Stimulated activated CD8-positive, alpha-beta memory T cell treated with anti-CD3 and anti-CD28 coated beads, Interleukin-12 subunit alpha, Interleukin-12 subunit beta, amount 100 ng/mL, for 4 hours (primary cell): ENCODE measurements at places on chromosomes 13 and 19.

DNA sequence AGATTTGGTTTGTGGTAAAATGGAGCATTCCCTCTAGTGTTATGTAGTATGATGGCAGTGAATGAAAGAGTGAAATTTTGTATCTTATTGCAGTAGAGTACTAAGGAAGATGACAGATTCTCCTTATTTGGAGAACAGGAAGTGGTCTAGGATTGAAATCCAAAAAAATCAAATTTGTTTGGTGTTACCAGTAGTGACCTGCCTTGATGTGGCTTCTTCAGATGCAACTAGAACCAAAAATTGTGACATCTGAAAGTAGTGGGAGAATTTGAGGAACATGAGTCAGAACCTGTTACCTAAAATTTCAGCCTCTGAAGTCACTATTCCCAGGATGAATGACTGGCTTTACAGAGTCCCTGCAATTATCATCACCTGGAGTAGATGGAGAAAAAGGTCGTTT, 165.9 kb downstream of the KLF5 start:
- no peak for DNase-seq

GRCh38 chr19:48970923-48971395, 5.8 kb downstream of the FTL start:
- peak; percentile 56 for DNase-seq

DNA sequence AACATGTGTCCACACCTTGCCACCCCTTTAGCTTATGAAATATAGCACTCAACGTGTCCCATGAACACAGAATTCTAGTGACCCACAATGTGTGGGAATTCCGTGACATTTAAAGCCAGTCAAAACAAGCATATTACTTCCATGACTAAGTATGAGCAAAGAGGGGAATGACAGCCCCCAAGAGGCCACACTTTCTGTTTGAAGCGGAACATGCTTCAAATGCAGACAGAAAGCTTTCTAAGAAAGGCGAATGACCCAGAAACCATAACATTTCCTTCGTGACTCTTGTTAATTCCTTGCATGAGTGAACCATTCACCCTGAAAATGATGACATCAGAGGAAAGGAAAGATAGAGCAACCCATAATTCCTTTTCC, 122.0 kb upstream of the FNDC3A start:
- DNase-seq = no peak

DNA sequence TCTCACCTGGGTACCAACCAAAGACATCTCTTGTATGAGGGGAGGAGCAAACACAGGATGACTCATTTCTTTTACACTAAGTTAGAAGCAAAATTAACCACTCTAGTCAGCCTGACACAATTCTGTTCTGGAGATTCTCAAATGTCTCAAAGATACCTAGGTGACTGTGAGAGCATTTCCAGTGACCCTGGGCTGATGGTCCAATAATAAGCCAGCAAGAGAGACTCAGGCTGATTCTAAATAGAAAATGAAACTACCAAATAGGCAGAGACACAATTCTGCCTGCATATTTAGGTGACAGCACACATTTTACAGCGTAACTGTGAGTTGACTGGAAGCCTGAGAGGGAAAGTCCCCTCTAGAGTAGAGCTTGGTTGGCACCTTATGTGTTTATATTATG, 16.3 kb downstream of the ZNF91 start:
- no peak for DNase-seq

DNA sequence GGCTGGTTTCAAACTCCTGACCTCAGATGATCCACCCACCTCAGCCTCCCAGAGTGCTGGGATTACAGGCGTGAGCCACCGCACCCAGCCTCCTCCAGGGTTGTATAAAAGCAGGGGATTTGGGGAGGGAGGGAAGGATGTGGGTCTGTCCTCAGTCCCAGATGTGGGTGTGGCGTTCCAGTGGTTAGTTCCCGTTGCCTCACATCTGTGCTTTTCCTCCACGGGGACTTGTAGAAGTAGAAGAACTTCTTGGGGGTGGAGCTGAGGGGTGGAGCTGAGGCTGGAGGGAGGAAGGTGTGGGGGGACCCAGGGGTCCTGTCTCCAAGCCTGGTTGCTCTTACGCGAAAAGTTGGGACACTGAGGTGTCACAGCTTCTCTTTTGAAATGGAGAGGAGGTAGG, 514 bp upstream of the MCEMP1 start:
- no peak for DNase-seq

DNA sequence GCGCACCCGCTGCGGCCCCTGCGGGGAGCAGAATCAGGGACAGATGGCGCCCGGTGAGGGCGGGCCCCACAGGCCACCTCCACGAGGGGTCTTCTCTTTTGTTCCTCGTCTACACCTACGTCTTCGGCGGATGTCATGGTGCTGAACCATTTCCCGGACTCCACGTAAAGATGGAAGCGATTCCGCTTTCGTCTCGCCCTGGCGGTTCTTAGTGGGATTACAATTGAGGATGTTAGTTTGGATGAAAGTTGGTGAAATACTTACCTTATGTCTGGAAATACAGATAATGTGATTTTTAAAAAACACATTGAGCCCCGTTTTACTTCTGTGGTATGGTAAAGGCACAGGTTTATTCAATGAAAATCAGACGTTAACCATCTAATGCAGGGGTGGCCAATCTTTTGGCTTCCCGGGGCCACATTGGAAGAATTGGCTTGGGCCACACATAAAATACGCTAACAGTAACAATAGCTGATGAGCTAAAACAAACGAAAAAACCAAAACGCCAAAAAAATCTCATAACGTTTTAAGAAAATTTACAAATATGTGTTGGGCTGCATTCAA, 1.4 kb upstream of the ZMYM5 start:
- no peak for DNase-seq

DNA sequence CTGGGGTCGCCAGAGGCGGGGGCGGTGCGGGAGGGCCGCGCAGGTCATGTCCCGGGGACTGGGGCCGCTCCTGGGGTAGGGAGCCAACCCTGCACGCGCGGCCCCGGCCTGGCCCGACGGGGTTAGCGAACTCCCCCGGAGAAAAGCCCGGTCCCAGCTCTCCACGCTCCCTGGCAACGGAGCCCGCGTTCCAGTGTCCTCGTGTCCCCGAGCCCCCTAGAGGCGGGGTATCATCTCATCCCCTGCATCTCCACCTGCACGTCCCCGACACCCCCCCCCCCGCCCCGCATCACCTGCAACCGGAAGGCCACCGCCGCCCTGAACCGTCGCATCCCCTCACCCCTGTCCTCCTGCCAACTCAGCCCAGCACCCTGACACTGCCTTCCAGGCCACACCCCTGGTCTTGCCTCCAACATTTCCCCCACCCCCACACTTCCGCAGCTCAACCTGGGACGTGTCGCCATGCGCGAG, 2.7 kb downstream of the WDR88 start:
- DNase-seq = peak; percentile 34

DNA sequence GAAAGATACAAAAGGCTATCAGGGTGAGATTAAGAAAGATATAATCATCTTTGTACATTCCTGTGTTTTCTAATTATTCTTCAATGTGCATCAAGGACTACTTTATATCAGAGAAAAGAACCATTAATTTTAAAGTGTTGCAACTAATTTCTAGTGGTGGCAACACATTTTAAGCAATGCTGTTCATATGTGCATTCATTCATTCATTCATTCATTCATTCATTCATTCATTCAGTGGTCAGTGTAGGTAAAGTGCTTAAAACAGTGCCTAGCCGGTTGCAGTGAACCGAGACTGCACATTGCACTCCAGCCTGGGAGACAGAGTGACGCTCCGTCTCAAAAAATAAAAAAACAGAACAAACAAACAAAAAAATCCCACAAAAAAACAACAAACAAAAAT, 155.7 kb upstream of the ZNF536 start:
- no peak for DNase-seq

DNA sequence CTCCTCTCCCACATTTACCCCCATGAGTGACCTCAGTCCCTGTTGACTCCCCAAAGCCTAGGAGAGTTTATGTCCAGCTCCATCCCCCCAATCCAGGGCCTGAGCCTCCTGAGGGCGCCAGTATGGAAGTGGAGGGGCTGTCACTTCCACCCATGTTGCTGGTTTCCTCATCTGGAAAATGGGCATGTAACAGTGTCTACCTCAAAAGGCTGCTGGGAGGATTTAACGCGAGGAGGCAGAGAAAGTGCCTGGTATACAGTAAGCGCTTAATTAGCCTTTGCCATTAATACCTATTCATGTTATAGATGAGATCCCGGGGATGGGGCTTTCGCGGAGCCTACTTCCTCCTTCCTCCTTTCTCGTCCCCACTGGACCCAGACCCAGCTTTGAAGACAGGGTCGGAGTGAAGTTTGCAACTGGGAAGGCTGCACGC, 476 bp downstream of the TYK2 start:
- no peak for DNase-seq

DNA sequence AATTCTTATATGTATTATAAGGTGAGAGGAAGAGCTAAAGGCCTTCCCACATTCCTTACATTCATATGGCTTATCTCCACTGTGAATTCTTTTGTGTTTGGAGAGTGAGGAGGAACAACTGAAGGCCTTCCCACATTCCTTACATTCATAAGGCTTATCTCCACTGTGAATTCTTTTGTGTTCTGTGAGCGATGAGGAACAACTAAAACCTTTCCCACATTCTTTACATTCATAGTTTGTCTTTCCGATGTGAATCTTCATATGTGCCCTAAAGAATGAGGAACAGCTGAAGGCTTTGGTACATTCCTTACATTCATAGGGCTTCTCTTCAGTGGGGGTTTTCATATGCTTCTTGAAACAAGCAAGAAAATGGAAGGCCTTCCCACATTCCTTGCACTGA, 13.3 kb downstream of the ZNF699 start:
- no peak for DNase-seq

DNA sequence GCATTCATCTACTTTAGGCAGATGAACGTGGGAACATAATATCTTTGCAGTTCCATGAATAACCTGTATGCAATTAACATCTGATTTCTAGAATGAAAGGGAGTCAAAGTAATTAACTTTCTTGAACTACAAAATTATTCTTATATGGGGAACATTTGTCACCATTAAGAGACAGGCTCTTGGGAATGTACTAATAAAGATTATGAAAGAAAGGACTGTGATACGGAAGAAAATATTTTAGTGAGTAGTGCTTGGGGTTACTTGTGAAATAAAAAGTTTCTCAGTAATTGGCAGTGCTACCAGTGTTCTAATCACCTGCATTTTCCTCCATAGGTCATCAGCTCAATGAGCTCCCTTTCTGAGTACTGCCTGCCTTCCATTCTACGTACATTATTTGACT, 85.4 kb downstream of the FRY start:
- DNase-seq = no peak

GRCh38 chr13:110012102-110012739, 225.8 kb upstream of the IRS2 start:
- no peak for DNase-seq

- DNase-seq = peak; percentile 74
These were observed 5.0 kb downstream of the CLEC11A start for GRCh38 chr19:50728084-50728737.

DNA sequence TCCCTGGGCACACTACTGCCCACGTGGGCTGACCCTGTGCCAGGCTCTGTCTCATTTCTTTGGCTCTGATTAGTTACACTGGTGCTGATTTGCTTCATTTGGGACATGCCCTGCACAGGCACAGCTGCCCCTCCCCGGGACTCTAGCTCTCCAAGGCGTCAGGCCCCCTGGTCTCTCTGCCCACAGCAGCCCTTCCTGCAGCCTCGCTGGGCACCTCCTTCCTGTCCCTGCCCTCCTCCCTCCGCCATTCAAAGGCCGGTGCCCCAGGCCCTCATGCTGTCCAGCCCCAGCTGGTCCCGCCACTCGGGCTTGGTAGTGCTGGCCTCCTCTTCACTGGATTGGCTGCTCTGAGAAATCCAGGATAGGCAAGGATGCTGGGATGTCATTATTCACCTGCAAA, 73.1 kb downstream of the ERICH6B start:
- DNase-seq = no peak

GRCh38 chr19:46935066-46935663, 74.4 kb downstream of the ARHGAP35 start:
- no peak for DNase-seq

DNA sequence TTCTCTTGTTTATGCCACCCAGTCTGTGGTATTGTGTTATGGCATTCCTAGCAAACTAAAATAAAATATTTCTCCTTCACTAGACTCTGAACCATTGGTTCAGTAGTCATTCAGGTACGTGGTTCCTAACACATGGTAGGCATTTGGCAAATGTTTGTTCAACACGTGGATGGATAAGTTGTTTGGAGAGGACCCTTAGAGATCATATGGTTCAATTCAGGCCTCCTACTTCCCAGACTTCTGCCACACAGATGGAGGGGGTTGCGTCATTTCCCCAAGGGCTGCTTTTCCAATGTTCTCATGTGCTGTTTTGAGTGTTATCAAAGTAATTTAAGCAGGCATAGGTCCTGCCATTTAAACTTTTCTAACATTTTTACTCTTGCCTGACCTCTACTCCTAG, 6.7 kb downstream of the CXCL17 start:
- no peak for DNase-seq

DNA sequence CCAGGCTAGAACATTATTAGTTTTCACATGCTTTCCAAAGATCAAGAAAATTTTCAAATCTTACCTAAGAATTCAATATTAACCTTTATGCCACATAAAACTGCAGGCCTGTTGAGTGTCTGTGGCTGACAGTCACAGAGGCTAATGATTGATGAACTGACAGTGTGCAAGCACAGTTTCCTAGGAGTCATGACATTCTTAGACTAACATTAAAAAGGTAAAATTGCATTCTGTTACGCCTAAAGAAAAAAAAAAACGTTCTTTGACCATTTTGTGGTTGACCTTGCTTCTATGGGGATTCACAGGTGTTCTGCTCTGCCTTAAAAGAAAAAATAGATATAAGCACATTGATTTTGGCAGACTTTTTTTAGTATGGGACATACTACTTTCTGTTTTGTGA, 1776.2 kb downstream of the PCDH9 start:
- no peak for DNase-seq

GRCh38 chr19:16041299-16041990, 34.9 kb upstream of the TPM4 start:
- peak; percentile 42 for DNase-seq

GRCh38 chr13:23902975-23903905, 5.9 kb upstream of the C1QTNF9B start:
- no peak for DNase-seq

GRCh38 chr13:110216398-110217041, 90.4 kb downstream of the COL4A1 start:
- DNase-seq = no peak

DNA sequence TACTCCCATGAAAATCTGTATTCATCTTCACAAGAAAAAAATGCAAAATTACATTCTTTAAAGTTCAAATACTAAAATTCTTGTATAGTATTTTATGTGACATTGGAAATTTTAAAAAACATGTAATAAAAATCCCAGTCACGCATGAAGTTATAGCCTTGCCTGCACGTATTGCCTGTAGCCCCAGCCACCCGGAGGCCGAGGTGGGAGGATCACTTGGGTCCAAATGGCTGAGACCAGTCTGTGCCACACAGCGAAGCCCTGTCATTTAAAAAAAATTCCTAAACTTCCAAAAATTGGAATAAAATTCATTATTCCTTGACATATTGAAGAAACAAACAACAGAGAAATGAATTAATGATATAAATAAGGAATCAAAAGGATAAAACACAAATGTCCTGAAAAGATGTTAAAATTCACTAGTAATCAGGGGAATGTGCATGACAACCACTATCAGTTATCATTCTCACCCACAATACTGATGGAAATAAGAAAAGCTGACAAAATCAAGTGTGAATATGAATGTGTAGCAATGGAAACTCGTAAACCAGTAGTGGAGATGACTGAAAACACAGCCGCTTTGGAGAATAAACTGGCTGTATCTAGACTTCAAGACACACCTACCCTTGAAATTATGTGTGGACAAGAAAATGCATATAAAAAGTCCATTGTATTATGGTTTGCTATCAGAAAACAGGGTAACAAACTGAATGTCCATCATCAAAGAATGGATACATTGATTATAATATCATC, 7.5 kb downstream of the CARD8 start:
- no peak for DNase-seq
